NCI-H1417 treated with DMSO at 0.1 percent for 48 hours (cell line): ENCODE measurements at places on chromosomes 2 and 18.
A peak's percentile ranks its signal among the peaks of the same experiment; 100 is the strongest.

DNA sequence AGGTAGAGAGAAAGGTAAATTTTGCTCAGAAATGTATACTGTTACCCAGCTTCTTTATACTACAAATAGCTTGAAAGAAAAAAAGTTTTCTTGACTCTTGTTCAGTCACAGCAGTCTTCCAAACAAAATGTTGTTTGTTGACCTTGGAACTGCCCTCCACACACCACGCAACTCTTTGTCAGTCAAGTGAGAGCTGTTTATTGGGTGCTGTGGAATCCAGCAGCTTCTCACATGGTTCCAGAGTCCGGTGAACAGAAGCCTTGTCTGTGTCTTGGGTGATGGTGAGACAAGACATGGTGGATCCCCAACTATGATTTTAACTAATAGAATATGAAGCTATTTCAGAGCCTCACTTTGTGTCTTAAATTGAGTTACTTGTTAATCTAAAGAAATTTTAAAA lies 112.5 kb downstream of the MAP2 start:
- no peak for DNase-seq

GRCh38 chr2:199443589-199444130 lies 14.1 kb downstream of the SATB2 start:
- no peak for DNase-seq

DNA sequence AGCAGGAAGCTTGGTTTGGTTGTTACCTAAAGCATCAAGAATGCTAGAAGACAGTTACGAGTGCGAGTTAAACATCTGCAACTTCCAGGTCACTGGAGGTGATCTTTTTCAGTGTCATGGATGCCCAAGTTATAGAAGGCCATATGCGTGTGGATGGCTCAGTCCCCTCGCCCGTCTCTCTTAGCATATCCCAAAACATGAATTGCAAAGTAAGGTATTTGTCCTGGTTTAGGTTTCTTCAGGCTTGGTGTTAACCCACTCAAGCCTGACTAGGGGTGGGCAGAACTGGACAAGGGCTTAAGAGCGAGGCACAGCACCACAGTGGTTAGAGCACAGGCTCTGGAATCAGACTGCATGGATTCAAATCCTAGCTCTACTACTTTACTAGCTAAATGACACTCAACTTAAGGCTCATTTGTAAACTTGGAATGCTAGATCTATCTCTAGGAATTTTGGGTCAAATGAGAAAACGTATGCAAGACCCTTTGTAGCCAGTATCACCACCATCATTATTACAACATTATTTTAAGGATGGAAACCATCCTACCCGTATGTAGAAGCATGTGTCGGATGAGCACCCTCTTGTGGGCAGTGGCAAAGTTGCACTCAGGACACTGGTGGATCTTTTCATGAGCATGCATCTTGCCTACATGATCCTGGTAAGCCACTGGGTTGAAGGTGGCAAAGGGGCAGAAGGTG lies 11.2 kb downstream of the ZNF142 start:
- peak; percentile 9 for DNase-seq

GRCh38 chr2:200171731-200172482 lies 134.6 kb upstream of the SPATS2L start:
- no peak for DNase-seq

GRCh38 chr2:78553866-78554647 lies 471.4 kb upstream of the REG3G start:
- no peak for DNase-seq

- DNase-seq = no peak
Observed at GRCh38 chr2:188659656-188660406, 314.3 kb upstream of the COL3A1 start.

- no peak for DNase-seq
Observed at GRCh38 chr18:12001421-12001820, 20.1 kb downstream of the IMPA2 start.

- no peak for DNase-seq
Observed at GRCh38 chr2:152485954-152486736, 151.2 kb downstream of the FMNL2 start.

- DNase-seq = no peak
Observed at GRCh38 chr2:168152902-168153530, 94.4 kb downstream of the STK39 start.

DNA sequence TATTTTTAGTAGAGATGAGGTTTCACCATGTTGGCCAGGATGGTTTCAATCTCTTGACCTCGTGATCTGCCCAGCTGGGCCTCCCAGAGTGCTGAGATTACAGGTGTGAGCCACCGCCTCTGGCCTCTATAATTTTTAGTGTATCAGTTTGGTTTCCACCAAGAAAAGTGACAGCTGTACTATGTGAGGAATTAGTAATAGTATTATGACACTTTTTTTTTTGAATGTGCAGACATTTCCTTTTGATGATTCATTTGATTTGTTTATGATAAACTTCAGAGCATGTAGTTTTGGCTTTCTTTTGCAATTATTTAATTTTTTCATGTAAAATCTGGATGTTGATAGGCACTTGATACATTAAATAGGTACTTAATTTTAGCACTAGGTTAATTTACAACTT lies 61.5 kb downstream of the PTPN4 start:
- DNase-seq = no peak

DNA sequence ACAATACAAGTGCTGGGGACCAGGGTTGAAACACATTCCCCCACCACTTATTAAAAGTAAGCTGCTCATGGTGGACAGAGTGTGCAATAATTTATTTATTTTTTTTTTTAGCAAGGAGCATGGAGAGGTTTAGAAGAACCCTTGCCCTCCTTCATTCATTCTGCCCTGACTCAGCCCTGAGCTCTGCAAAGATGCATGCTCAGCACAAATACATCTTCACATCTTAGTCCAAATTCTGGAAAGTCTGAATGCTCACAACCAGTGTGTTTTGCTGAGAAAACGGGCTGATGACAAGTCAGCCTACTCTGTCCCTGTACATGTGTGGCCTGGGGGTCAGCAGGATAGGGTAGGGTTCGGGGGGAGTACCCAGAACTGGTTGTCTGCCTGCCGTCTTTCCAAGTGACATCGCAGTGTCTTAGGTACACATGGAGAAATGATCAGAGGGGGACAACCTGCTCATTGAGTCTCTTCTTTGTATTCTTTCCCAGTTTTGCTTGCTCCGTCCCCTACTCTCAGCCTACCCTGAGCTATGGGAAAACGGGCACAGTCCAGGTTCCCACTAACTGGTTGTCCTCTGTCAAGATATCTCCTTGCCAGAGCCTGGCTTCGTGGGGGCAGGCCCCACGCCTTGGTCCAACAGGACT lies 76.4 kb downstream of the ADD2 start:
- no peak for DNase-seq

- no peak for DNase-seq
Observed at GRCh38 chr18:59769129-59769865, 72.1 kb upstream of the CCBE1 start.

DNA sequence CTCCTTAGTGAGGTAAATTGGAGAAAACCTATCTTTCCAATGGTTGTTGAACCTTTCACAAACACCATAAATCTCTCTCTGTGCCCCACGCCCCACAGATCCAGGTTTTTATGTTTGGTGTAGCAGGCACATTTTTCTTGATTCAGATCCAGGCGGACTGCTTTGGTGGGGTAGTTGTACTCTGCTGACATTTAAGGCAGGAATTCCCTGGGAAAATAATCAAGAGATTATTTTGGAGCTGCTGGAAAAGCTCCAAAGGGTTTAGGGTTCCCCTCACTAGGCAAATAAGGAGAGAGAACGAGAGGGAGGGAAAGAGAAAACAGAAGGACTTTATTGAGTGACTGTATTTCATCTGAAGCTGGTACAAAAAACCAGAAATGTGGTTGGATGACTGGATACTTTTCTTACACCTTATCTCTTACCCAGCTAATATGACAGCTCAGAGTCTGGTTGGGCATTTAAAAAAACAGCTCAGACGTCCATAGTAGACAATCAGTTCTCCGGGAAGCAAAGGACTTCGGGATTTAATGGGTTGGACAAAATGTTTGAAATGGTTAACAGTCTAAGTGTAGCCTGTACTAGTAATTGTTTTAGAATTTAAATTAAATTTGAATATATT lies 3.6 kb upstream of the AQP4 start:
- DNase-seq = no peak

DNA sequence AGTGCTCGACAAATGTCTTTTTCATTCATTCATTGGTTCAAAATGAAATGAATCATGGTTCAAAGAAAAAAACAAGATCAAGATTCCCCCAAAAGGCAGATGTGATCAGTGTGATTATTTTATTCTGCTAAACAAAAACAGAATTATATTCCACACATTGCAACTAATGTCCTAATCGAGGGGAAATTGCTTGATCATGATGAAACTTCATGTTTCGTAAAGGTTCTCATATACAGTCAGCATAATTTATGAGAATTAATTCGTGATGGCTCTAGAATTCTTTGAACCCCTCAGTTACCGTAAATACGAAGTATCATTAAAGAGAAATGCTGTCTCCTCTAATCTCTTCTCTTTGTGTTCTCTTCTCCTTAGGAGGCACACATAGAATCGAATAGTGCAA lies 42.1 kb upstream of the MBOAT2 start:
- DNase-seq = no peak

GRCh38 chr2:14140009-14140550 lies 492.4 kb upstream of the LRATD1 start:
- no peak for DNase-seq

DNA sequence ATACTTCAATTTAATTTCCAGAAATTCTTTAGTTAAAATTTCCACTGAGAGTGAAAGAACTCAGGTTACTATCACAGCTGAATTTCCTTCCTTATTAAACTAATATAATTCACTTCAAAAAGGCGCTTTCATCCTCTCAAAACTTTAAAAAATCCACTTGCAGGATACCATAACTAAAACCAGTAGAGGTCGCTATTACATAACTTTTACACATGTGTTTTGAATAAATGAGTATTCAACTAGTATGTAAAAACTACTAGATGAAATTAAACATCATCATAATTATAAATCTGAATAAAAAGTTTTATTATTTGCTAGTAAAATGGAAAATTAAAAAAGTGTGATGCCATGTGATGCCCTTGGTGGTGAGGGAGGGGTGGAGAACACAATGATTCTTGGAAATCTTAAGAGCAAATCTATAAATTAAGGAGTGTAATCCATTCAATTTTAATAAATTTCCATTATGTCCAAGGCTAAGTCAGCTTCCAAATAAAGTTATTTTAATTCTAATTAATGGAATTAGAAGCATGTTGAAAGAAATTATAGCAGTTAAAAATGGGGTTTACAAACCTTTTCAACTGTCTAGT lies 61.4 kb downstream of the SOS1 start:
- DNase-seq = peak; percentile 49

GRCh38 chr2:131801210-131801744 lies 273.6 kb downstream of the CCDC74A start:
- no peak for DNase-seq

DNA sequence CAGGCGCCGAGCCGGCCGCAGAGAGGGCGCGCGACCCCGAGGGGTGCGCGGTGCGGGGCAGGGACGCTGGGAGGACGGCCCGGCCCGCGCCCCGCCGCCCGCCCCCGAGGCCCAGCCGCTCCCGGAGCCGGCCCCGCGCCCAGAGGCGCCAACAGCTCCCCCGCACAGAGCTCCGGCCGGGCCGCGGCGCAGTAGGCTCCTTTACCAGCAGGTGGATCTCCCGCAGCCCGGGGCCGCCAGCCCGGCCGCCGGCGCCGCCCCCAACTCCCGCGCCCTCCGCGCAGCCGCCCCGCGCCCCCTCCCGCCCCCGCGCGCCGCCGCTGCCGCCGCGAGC lies 258 bp downstream of the MGAT4A start:
- DNase-seq = no peak
